ENCODE measurements at places on chromosomes 5 and 9.

DNA sequence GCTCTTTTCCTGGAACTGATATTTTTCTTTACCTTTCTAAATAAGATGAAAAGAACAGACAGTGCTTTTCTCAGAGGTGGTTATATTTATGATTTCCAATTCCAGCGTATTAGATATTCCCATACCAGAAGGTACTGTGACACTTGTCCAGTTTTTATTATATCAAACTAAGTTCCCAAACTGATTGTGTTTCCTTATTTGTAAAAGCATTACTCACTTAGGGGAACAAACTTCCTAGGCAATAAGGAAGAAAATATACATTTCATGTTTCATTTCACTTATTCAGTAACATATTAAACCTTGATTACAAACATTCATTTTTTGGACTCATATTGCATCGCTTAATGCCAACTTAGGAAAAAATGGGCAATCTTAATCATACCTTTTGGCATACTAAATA, 1480.0 kb upstream of the NUDT12 start:
- DNase-seq, result no peak

GRCh38 chr5:39755452-39755851, 330.7 kb upstream of the DAB2 start:
- DNase-seq, result no peak

- DNase-seq, result no peak
Measured at GRCh38 chr9:133166392-133166791, 2.7 kb upstream of the GBGT1 start.

DNA sequence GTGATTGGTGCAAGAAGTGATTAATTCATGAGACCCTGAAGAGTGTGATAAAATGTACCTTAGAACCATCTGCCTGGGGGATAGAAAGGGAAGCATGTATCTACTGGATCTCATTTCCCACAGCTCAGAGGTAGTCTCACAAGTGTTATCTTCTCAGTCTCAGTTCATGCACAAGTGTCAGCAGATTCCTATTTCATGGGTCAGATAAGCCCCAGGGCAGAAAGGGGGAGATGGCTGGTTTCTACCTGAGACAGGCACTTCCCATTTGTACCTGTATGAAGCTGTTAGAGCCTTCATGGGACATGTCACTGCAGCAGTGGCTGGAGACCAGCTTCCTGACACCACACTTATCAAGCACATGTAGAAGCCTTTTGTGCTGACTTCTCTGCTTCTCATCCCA, 45.6 kb upstream of the SMIM15 start:
- no peak for DNase-seq

GRCh38 chr5:44454002-44454401, 64.8 kb upstream of the FGF10 start:
- DNase-seq, result no peak

GRCh38 chr9:127529671-127530070, 78.4 kb downstream of the LRSAM1 start:
- DNase-seq, result no peak

All from bone marrow (tissue), 2 donors.